Natural killer cell treated with Interleukin-12 subunit alpha and Interleukin-12 subunit beta and Interleukin-15 and Interleukin-18, amount 100 ng/mL, for 72 hours (primary cell): ENCODE measurements at places on chromosomes 2 and 18. TPM values are rescaled to one million over a fixed set of nuclear protein-coding genes. Genes with fewer than 3 reads are reported as not detected.
A peak's percentile ranks its signal among the peaks of the same experiment; 100 is the strongest.

DCDC2C gene
- total RNA-seq: not detected

DNA sequence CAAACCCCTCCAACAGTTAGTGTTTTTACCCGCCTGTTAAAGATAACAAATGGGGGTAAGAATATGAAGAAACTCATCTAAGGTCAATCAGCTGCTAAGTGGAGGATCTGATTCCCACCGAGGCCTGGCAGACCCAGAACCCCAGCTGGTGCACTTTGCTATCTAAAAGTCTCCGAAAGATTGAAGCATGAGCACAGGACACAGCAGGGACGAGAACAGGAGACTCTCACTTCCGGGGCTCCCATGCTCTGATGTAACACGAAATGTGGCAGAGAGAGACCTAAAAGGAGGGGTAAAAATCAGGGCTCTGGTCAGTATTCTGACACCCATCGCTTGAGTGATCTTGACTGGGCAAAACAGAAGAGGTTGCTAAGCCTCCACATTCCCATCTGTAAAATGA is 119.7 kb downstream of the PDCL3 start:
- peaks cover 3% of the 10 kb centered on the region for H3K27me3 ChIP-seq
- no peaks in the 10 kb centered on the region for H3K4me1 ChIP-seq
- no peak for DNase-seq
- H3K36me3 ChIP-seq: no peaks in the 10 kb centered on the region
- H3K4me3 ChIP-seq: no peak overlapping the region

GRCh38 chr2:112941753-112942653 is 31.0 kb downstream of the IL37 start:
- peak; percentile 77 for DNase-seq
- peaks cover 7% of the 10 kb centered on the region for H3K27me3 ChIP-seq
- H3K27ac ChIP-seq: no peak overlapping the region
- H3K4me1 ChIP-seq: no peaks in the 10 kb centered on the region

DNA sequence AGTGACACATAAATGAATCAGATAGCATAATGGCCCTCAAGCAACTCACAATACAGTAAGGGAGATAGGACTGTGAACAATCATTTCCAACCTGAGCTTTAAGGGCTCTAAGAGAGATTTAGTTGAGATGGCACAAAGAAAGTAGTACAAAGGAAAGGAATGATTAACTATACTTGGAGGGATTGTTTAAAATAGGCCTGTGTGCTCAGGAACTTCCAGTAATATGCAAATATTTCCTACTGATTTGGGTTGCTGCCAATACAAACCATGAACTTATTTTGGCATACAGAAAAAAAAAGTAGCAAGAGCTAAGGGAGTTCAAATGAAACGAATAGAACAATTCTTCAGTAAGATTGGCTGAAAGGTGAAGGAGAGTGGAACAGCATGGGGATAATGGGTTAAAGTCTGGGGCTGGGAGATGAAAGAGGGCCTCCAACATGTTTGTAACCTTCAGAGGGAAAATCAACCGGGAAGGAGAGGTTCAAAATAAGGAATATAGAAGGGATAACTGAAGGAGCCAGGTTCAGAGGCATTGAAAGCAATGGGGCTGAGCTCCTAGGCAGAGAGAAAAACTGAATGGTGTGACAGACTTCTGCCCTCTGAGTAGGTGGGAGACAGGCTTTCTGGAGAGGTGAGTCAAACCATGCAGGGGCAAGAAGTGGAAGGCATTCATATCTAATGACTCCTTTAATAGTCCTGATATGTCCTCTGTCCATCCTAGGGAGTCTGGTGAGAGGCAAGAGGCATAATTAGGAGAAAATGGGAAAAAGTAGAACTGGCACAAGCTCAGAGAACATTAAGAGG is 83.5 kb downstream of the DNAH7 start:
- no peak for DNase-seq
- H3K36me3 ChIP-seq: no peaks in the 10 kb centered on the region
- H3K4me1 ChIP-seq: no peaks in the 10 kb centered on the region

RESP18 gene
- not detected for total RNA-seq

DNA sequence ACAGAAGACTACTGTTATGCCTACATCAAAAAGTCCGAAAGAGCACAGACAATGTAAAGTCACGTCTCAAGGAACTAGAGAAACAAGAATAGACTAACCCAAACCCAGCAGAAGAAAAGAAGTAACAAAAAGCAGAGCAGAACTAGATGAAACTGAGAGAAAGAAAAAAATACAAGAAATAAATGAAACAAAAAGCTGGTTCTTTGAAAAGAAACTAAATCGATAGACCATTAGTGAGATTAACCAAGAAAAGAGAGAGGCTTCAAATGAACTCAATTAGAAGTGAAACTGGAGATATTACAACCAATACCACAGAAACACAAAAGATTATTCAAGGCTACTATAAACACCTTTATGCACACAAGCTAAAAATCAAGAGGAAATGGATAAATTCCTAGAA is 271.8 kb downstream of the MBD2 start:
- H3K36me3 ChIP-seq: peaks cover 4% of the 10 kb centered on the region
- no peaks in the 10 kb centered on the region for H3K4me1 ChIP-seq
- DNase-seq: no peak
- H3K27me3 ChIP-seq: no peaks in the 10 kb centered on the region
- H3K4me3 ChIP-seq: no peak overlapping the region
